ELR (cell line): ENCODE measurements at places on chromosomes 5 and 9.

GRCh38 chr5:171275841-171276544, 33.1 kb upstream of the TLX3 start:
- no peak for DNase-seq

GRCh38 chr5:164475339-164475977, 970.0 kb downstream of the MAT2B start:
- DNase-seq: peak; percentile 30

- peak; percentile 17 for DNase-seq
Measured at GRCh38 chr9:96080364-96080763, 204.9 kb downstream of the ERCC6L2 start.

- DNase-seq: no peak
Measured at GRCh38 chr5:158751961-158752655, 347.6 kb downstream of the EBF1 start.

GRCh38 chr9:25350011-25350410, 328.2 kb downstream of the TUSC1 start:
- peak; percentile 2 for DNase-seq

GRCh38 chr5:132103969-132104391, 30.4 kb downstream of the CSF2 start:
- DNase-seq: peak; percentile 13

DNA sequence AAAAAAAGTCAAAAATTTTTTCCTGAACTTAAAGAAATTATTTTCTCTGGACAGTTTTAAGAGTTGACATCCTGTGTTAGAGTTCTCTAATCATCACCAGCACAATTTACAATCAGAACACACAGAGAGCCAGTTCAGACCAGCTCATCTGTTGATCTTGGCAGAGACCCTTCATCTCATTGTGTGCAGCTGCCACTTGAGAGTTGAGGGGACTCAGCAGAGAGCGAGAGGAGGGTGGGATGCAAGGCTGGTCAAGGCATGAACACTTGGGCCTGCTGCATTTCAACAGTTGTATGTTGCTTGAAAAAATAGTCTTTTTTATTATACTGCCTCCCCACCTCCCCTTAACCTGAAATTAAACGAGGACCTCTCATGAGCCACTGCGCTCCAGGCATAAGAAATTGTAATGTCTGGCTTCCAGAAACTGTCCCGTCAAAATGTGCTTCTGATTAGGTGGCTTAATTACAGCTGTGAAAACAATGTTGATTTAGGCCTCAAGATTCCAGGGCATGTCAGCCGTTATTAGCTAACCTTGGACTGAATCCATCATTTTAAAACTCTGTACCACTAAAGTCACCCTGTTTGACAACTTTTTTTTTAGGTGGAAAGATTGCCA, 383.6 kb downstream of the CCDC171 start:
- DNase-seq: no peak

DNA sequence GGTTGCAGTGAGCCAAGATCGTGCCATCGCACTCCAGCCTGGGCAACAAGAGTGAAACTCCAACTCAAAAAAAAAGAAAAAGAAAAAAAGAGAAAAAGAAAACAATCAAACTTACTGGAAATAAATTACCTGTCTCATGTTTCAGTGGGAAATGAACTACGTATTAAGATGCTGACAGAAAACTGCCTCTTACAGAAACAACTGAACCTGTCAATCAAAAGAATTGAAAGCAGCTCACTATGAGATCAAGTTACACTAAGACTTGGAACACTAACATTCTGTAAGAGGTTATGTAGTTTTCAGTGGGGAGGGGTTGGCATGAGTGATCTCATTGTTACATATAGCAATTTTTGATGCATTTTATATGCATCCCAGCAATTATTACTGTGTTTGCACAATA, 64.4 kb upstream of the SPATA31E1 start:
- no peak for DNase-seq

DNA sequence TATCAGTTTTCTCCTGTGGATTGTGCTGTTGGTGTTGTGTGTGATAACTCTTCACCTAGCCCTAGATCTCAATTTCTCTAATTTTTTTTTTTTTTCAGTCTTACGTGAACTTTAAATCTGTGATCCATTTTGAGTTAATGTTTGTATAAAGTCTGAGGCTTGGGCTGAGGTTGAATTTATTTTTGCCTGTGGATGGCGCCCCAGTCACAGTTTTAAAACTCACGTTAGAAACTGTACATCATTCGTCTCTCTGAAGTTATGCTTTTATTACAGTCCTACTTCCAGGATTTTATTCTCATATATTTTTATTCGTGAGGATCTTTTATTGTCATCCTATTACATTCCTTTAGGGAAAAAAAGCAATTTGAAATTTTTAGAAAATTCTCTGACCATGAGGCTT, 103.1 kb downstream of the EHMT1 start:
- no peak for DNase-seq

DNA sequence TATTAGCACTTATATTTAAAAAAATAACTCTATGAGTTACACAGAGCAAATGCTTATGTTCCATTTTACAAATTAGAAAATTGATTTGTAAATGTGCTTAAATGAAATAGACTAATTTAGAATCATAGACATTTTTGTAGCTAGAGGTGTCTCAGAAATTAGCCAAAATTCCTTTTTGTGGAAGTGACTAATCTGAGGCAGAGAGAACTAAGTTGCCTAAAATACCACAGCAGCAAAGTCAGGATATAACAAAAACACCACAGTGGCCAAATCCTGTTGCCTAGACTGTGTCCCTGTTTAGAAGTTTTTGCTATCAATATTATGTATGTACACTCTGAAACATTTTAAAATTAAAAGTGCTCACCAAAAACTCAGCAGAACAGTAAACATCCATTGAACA, 18.7 kb downstream of the ADAMTSL1 start:
- DNase-seq: peak; percentile 74

DNA sequence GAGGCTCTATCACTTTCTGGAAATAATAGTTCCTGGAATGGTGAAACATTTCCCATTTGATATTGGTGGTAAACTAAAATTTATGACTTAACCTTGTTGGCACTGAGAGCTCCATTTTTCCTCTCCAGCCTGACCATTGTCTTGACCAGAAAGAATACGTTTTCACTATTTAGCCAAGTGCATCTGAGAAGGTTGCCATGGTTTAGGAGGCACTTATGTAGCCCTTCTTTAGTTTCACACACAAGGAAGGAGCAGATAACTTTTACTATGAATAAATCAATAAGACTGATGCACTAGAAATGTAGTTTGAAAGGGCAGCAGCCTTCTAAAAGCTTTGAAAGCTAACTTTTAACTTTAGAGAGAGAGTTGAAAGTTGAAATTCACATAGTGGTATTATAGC, 1045.5 kb upstream of the CDH6 start:
- no peak for DNase-seq
